ENCODE measurements at places on chromosomes 7 and 10.

- DNase-seq, result peak; percentile 80
Observed at GRCh38 chr7:50729962-50730361, 52.7 kb downstream of the GRB10 start.

GRCh38 chr7:111639934-111640333 is 77.6 kb upstream of the IMMP2L start:
- DNase-seq, result peak; percentile 25

GRCh38 chr7:137454246-137454724 is 110.8 kb upstream of the PTN start:
- peak; percentile 66 for DNase-seq

DNA sequence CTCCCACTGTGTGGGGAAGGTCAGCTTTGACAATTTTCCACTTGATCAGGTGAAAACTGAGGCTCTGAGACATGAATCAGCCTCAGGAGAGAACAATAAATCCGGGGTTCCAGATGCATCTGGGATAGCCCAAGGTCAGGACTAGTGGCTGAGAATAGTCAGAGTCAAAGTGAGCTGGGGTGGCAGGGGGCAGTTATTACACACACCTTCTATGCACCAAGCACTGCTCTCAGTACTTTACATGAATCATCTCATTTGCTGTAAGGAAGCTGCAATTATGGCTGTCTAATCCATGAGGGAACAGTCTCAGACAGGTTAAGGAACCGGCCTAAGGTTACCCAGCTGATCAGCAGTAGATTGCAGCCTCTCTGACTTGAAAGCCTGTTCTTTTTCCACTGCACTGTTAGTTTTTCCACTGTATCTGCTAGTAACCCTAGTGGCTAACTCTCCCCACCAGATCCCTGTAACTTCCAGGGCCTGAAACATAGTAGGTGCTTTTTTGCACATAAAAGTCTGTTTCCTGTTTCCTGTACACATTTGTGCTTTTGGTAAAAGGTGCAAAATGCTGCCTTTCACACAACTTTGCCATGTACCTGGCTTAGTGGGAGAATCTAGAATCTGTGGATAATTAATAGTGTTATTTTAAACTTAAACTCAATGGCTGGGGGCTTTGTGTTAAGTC is 125.9 kb downstream of the EMX2 start:
- no peak for DNase-seq

DNA sequence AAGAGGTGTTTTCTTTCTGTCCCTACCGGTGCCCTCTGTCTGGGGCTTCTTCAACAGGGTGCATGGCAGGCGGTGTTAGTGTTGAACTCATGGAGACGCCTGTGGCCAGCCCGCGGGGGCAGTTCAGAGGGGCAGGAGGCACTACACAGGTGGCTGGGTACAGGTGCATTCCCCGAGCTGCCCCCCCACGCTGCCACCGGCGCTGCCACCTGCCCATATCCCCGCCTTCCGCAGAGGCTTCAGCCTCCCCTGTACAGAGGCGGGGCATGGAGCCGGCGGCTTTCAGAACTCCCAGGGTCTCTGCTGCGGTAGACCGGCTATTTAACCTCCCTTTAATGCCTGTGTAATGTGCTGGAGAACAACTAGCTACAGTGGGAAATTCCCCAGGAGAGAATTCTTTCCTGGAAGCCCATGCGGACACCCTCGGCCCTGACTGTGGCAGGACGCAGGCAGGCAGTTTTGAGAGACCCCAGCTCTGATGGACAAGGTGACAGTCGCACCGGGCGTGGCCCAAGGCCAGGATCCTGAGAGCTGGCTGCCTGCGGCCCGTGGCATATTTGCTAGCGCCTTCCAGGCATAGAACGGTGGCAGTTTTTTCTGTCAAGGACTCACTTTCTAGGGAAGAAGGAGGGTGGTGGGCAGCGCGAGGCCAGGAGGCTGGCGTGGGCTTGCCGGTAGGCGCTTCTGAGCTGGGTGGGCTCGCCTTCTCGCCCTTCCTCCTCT is 53.7 kb upstream of the ZNF32 start:
- DNase-seq, result no peak

- DNase-seq, result no peak
Observed at GRCh38 chr10:78656417-78657162, 412.2 kb upstream of the ZMIZ1 start.

DNA sequence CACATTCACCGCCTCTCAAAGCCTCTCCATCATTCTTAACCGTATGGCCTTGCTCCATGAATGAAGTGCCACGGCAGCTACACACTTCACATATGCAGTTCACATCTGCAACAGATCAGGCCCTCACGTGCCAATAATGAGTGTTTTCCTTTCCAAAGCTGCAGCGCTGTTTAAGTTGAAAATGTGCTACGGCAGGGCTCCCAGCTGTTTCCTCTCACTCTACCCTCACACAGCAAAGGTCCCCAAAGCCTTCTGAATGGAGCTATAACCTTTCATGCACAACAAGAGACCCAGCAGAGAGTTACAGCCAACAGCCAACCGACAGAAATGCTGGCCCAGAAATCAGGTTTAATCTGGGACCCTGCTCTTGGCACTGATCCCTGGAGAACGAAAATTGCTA is 236.1 kb downstream of the ELMO1 start:
- peak; percentile 14 for DNase-seq

- DNase-seq, result no peak
Observed at GRCh38 chr7:98324782-98325181, 43.3 kb downstream of the BRI3 start.
